Heart right ventricle (tissue), 16 donors: ENCODE measurements at places on chromosomes 1 and 21. TPM values are rescaled to one million over a fixed set of nuclear protein-coding genes. Genes with fewer than 3 reads are reported as not detected.

DNA sequence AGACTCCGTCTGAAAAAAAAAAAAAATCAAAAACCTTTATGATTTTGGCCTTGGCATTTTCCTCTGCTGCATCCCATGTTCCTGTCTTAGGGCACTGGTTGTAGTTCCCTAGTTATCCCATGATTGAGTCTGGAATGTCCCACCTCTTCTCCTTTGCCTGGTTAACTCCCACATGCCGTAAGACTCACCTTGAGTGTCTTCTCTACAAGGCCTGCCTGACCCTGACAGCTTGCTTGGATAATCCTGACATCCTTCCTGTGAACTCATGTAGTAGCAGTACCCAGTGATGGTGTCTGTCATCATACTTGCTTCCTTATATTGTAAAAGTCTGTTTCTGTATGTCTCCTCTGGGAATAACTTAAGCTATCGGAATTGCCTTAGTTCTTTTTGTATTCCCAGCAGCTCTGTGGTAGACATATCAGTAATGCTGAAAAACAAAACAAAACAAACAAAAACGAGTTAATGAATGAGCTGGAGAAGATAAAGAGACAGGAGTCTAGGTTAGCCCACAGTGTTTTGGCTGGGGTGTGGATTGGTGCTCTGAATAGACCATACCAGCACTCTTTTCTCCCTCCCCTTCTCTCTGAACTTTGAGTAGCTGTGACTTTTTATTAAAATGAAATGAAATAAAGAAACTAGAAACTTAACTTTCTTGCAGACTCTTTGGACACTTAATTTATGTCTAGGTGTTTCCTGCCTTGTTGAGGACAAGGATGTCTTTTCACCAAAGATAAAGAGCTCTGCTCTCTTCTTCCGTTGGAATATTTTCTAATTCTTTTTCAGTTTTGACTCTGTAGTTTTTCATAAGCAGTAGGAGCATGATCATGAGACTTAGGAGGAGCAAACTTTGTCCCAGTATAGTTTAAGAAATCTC lies 15.1 kb downstream of the NEK7 start:
- H3K4me1 ChIP-seq = peaks cover 96% of the 10 kb centered on the region
- H3K27ac ChIP-seq = no peak overlapping the region
- no peak overlapping the region for H3K4me3 ChIP-seq
- no peaks in the 10 kb centered on the region for H3K27me3 ChIP-seq
- no peak for DNase-seq

- H3K4me1 ChIP-seq = no peaks in the 10 kb centered on the region
- DNase-seq = no peak
- H3K27me3 ChIP-seq = no peaks in the 10 kb centered on the region
Measured at GRCh38 chr1:55445416-55445815, 230.3 kb upstream of the USP24 start.

C8B gene
- total RNA-seq = not detected

DNA sequence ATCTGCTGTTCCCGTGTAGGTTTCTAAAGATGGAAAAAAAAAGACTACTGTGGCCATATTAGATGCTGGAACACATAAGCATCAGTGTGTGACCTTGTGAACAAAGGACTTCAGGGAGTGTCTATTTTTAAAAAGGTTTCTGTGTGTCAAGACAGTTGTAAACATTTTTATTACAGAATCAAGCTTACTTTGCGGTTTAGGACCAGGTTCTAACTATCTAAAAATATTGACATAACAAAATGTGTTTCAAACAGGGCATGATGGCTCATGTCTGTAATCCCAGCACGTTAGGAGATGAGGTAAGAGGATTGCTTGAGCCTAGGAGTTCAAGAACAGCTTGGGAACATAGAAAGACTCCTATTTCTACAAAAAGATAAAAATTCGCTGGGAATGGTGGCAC lies 7.1 kb upstream of the DDI2 start:
- H3K27me3 ChIP-seq = no peaks in the 10 kb centered on the region
- H3K36me3 ChIP-seq = no peaks in the 10 kb centered on the region
- no peak overlapping the region for H3K27ac ChIP-seq
- no peak overlapping the region for H3K4me3 ChIP-seq
- no peaks in the 10 kb centered on the region for H3K4me1 ChIP-seq

DNA sequence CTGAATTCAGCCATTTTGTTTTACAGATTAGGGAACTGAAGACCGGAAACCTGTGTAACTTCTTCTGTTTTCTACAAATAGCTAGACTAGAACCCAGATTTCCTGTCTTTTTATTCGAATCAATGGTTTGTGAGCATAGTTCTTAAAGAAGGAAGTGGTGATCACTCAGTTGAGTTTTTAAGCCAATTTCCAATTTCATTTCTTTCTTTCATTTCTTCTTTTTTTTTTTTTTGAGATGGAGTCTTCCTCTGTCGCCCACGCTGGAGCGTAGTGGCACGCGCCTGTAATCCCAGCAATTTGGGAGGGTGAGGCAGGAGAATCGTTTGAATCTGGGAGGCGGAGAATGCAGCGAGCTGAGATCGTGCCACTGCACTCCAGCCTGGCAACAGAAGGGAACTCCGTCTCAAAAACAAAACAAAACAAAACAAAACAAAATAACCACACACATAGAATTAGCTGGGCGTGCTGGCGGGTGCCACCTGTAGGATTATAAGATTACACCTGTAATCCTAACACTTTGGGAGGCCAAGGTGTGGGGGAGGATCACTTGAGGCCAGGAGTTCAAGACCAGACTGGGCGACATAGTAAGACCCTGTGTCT lies 3.0 kb upstream of the MDM4 start:
- H3K4me1 ChIP-seq = peaks cover 21% of the 10 kb centered on the region
- H3K4me3 ChIP-seq = peak overlapping the region; percentile 16
- H3K27ac ChIP-seq = peak overlapping the region; percentile 55
- no peaks in the 10 kb centered on the region for H3K36me3 ChIP-seq
- H3K27me3 ChIP-seq = no peaks in the 10 kb centered on the region

DNA sequence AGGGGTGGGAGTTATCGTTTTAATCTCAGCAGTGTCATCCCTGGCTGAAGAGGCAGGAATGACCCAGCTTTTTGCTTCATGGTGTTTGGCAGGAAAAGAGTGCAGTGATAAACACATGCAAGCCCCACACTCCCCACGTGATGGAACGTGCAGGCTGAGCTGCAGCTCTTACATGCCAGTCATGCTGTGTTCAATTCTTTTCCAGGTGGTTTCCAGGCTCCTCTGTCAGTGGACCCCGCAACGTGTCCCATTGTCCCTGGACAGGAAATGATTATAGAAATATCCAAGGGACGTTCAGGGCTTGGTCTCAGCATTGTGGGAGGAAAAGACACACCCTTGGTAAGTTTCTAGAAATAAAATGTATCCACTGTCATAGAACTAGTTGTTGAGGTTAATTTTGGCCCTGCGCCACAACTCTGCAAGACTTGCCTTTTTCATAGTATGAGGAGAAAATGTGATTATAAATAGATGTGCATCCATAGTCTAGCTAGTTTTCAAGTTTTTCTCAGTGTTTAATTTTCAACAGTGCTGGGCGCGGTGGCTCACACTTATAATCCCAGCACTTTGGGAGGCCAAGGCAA lies 110.2 kb upstream of the L1TD1 start:
- peaks cover 22% of the 10 kb centered on the region for H3K36me3 ChIP-seq
- no peaks in the 10 kb centered on the region for H3K4me1 ChIP-seq
- no peaks in the 10 kb centered on the region for H3K27me3 ChIP-seq
- no peak for DNase-seq
- H3K4me3 ChIP-seq = no peak overlapping the region
- H3K27ac ChIP-seq = no peak overlapping the region
